Right atrium auricular region (tissue), 2 donors: ENCODE measurements at places on chromosomes 16 and 17.

DNA sequence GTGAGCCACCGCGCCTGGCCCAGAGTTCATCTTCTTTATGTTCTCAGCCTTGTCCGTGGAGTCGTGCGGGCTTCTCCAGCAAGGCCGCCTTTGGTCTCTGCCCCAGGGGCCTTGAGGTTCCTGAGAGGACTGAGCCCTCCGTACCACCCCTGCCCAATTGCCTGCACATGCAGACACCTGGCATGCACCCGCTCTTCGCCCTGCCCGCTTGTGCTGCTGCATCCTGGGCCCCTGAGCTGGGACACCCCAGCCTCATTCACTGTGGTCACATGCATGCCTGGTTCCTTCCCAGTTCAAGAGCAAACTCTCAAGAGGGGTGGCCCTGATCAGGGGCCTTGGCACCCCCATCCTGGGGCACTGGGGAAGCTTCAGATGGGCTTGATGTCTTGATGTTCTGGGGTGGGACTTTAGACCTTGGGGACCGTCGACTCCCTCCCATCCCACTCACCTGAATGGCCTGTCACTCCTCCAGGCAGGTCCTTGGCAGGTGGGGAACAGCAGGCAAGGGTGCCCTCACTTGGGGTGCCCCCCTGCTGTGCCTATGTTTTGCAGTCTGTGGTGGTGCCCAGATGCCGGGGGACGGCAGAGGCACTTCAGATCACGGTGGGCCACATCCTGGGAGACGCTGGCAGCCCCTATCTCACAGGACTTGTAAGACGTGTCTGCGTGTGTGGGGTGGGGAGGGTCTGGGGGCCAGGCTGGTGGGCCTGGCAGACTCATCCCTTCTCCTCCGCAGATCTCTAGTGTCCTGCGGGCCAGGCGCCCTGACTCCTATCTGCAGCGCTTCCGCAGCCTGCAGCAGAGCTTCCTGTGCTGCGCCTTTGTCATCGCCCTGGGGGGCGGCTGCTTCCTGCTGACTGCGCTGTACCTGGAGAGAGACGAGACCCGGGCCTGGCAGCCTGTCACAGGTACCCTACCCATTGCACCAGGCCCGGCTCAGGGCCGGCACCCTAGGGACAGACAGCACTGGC, 12.7 kb upstream of the SPNS2 start:
- DNase-seq: no peak

- DNase-seq: no peak
These were observed 104.3 kb upstream of the SDK2 start for GRCh38 chr17:73748508-73748907.

DNA sequence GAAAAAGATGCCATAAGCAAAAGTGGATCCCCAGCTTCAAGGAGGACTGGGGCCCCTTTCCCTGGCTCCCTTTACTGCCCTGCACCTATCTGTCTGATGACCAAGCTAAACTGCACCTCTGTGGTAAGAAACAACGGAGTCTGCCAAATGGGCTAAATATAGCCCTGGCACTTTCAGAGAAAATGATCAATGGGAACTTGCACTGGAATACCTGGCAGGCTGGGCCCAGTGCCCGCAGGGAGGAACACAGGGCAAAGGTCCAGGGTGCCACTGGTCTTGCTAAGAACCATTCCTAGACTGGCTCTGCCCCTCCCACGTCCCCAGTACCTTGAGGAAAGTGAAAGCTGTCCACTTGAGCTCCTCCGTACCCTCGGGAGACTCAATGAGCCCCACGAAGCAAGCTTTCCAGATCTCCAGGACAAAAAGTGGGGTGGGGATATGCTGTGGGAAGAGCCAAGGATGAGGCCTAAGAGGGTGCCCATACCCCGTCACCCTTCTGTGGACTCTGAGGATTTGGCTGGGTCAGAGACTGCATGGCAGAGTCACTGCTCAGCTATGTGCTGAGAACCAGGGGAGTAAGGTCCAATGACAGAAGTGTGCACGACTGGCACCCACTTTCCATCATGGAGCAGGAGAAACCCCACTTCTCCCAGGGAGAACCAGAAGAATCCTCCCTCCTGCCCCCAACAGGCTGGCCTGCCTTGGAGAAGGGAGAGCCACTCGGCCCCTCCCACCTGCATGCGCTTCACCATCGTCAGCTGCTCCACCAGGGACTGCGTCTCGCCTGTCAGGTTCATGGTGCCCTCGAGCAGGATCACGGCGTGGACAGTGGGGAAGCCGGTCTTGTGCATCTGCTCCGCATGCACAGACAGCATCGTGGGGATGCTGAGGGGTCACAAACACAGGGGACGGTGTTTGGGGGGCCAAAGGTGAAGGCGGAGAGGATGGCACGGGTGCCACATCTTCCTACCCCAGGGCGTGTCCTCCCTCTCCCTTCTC, 17.4 kb downstream of the CSF3 start:
- DNase-seq: no peak

- DNase-seq: no peak
These were observed 1373.8 kb upstream of the GOT2 start for GRCh38 chr16:60107871-60108270.
